ENCODE measurements at places on chromosomes 2 and 18.

- DNase-seq, result no peak
These were observed 51.0 kb upstream of the ROCK2 start for GRCh38 chr2:11395389-11395788.

GRCh38 chr2:120436885-120437603 lies 91.1 kb downstream of the INHBB start:
- DNase-seq, result peak; percentile 51

DNA sequence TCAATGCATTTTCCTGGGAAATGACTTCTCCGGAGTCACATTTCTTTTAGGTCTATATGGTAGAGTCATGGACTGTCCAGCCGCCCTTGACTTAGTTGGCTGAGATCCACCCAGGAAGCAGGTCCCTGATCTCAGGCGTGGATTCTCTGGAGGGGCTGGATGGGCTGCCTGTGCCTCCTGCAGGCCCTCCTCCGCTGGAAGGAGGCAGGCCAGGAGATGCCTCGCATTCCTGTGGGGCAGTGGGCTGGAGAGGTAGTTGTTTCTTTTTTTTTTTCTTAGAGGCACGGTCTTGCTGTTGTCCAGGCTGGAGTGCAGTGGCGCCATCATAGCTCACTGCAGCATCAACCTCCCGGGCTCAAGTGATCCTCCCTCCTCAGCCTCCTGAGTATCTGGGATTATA lies 129.0 kb upstream of the MYCN start:
- DNase-seq, result no peak

DNA sequence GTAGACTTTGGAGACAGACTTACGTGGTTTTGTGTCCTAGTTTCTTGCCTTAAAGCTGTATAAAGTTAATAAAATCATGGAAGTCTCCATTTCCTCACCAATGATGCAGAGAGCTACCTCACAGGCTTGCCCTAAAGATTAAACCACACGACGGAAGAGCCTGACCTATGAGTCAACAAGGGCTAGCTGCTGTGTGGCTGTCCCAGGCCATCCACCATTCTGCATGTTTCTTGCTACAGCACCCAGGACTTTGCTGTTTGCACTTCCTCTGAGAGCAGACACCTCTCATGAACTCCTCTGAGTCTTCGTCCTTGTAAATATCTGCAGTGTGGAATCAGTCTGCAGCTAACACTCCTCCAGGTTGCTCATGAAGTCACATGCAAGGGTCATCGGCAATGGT lies 160.0 kb upstream of the TRIB2 start:
- DNase-seq, result peak; percentile 11

DNA sequence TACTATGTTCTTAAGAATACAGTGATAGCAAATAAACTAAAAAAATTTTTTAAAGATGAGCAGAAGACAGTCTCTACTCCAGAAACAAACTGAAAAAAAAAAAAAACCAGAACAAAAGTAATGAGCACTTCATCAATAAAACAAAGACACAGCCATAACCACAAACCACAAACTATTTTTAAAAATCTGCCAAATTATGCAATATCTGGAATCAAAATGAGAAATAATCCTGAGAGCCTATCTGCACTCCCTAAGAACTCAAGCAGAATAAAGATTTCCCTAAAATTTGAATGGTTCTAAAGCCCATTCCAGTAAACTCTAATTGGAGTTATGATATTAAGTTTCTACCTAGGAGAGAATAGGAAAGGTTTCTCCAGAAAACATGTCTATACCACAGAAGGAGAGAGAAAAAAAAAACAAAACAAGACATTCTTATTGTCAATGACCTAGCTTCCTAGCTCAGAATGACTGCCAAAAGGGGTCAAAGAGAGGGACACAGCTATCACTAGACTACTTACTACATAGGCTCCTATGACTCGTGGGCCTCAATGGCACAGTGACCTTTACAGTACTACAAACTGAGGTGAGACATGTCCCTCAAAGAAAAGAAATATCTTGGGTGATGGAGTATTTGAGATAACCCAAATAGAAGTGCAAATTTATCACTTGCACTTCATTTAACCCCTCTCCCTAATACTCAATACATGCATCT lies 262.8 kb downstream of the ZEB2 start:
- peak; percentile 65 for DNase-seq

DNA sequence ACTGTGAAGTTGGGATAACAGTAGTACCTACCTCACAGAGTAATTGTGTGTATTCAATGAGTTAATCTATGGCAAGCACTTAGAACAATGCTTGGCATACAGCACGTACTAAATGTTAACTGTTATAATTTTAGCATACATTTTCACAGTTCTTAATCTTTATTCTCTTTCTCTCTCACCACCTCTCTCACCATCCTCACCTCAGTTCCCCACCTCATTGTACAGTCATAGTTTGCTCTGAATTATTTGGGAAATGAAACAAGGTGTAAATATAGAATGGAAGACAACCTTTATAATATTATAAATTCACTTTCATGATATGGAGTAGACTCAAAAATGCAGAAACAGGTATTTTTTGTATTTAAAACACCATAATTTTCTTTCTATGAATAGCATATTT lies 40.0 kb upstream of the DNAH7 start:
- DNase-seq, result no peak

DNA sequence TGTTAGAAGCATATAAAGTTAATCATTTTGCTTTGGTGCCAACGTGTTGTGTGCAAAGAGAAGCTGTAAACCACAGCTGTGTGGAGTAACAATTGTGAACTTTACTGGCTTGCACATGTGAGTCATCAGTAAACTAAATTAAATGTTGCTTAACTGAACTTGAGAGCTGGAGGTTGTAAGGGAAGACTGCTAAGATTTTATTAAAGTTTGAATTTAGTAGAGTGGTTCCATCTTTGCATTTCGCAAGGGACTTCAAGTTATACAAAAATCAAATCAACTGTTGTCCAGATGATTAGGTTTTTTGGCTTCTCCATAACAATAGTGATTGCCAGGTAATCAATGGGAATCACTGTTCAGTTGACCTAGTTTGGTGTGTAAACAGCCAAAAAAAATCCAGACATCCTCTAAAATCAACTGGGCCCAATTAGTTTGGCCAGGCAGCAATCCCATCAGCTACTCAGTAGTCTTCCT lies 247.4 kb downstream of the MYO3B start:
- DNase-seq, result peak; percentile 13

All from GM03348 (cell line).